ENCODE measurements at places on chromosomes 1 and 21. TPM values are rescaled to one million over a fixed set of nuclear protein-coding genes. Genes with fewer than 3 reads are reported as not detected.

GRCh38 chr1:10638559-10639005 lies 157.9 kb downstream of the CASZ1 start:
- no peak for DNase-seq

GRCh38 chr1:103333141-103333540 lies 192.4 kb upstream of the RNPC3 start:
- no peak for DNase-seq

GRCh38 chr1:109514846-109515245 lies 5.3 kb upstream of the AMIGO1 start:
- DNase-seq, result no peak

Gene PEX14
- total RNA-seq, result 25.2 TPM

Gene PLCH2
- total RNA-seq, result 30.3 TPM

Data from activated naive CD8-positive, alpha-beta T cell treated with anti-CD3 and anti-CD28 coated beads, Interleukin-2, amount 10 ng/mL, durations not matched to agents 7 days and 5 days (primary cell).